ENCODE measurements at places on chromosomes 5 and 9. TPM values are rescaled to one million over a fixed set of nuclear protein-coding genes. Genes with fewer than 3 reads are reported as not detected.

The KIAA1958 gene
- 3.3 TPM for total RNA-seq

The MYMK gene
- not detected for total RNA-seq

The OBP2B gene
- total RNA-seq, result not detected

- no peak for DNase-seq
Measured at GRCh38 chr9:130948266-130948665, 9.2 kb upstream of the FIBCD1 start.

- DNase-seq, result no peak
Measured at GRCh38 chr9:100196215-100196614, 97.2 kb downstream of the INVS start.

DNA sequence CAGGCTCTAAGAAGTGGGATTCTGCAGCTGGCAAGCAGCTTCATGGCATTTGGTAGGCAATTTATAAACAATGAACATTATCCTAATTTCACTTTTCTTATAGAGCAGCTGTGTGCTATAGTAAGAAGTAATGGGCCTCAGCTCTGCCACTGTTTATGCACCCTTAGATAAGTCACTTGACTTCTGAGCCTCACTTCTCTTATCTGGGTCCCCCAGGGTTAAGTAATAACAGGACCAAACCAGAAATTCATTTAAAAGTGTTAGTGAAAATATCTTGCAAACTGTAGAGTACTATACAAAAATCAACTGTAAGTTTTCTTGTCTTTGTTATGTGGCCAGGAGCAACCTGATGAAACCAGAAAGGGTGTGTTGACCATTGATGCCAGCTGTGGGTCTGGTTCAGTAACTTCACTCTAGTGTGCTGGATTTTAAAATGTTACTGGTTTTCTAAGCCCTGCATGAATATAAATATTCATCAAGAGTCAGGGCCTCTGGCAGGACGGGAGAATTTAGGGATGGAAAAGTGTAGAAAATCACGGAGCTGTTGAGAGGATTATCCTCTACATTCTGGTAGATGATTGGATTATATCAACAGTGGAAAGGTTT, 24.2 kb downstream of the TNFAIP8 start:
- DNase-seq, result no peak
